ENCODE measurements at places on chromosomes 7 and 10.

DNA sequence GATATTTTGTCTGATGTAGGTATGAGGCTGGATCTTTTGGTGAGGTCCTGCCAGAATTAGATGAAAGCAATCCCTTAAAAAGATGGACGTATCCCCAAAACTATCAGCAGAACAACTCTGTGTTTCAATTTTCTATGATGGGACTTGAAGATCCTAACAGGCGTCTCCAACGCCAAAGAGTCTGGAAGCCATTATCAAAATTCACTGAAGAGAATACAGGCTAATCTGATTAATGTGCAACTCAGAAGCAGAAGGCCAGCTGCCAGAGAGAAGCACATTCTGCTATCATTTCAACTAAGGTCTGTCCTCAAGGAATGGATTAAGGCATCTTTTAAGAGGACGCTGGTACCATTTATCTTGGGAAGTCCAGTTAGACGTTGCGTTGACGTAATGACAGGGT is 119.7 kb downstream of the FGFR2 start:
- DNase-seq = peak; percentile 93

DNA sequence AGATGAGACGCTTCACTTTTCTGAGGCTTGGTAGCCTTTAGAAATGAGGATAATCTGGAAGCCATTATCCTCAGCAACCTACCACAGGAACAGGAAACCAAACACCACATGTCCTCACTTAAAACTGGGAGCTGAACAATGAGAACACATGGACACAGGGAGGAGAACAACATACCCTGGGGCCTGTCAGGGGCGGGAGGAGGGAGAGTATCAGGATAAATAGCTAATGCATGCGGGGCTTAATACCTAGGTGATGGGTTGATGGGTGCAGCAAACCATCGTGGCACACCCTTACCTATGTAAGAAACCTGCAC is 48.9 kb downstream of the LRGUK start:
- DNase-seq = no peak

GRCh38 chr10:32169556-32169955 is 113.3 kb upstream of the KIF5B start:
- peak; percentile 58 for DNase-seq

GRCh38 chr10:120960725-120961124 is 109.6 kb downstream of the WDR11 start:
- DNase-seq = no peak

GRCh38 chr10:127012071-127012768 is 107.0 kb downstream of the DOCK1 start:
- no peak for DNase-seq

- DNase-seq = no peak
These were observed 12.7 kb upstream of the KLF6 start for GRCh38 chr10:3797750-3798149.

DNA sequence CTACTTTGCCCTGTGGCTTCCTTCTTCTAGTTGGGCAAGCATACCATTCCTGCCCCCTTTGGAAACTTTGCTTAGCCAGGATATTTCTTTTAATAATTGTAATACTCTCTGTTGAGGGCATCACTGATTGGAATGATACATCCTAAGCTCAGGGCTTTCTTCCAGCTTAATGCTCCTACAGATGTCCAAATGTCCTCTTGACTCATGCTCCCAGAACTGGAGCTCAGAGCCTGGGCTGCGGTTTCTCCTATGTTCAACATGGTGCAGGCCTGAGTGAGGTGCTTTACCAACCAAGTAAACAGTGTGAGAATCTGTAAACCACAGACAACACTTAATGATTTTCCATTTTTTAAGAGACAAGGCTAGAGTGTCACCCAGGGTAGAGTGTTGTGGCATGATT is 108.6 kb downstream of the LRRC4 start:
- DNase-seq = no peak

- no peak for DNase-seq
These were observed 29.0 kb upstream of the WDFY4 start for GRCh38 chr10:48655411-48656240.
